ENCODE measurements at places on chromosomes 7 and 10. TPM values are rescaled to one million over a fixed set of nuclear protein-coding genes. Genes with fewer than 3 reads are reported as not detected.

STOX1 gene
- polyA plus RNA-seq = 1.5 TPM

CDC14C gene
- not detected for polyA plus RNA-seq

NUTM2D gene
- polyA plus RNA-seq = 4.8 TPM

VWC2 gene
- polyA plus RNA-seq = 0.13 TPM
